Esophagus squamous epithelium (tissue), 5 donors: ENCODE measurements at places on chromosomes 4 and X.

GRCh38 chr4:108297605-108298004 is 128.9 kb upstream of the LEF1 start:
- no peaks in the 10 kb centered on the region for H3K4me1 ChIP-seq
- no peak for DNase-seq
- H3K36me3 ChIP-seq, result no peaks in the 10 kb centered on the region
- no peaks in the 10 kb centered on the region for H3K27me3 ChIP-seq
- no peak overlapping the region for H3K27ac ChIP-seq

GRCh38 chrX:10620121-10620699 is at the start of gene MID1:
Gene MID1, minus strand, starts transcription at chrX:10620585. Its CDS starts 53,038 bp downstream, at chrX:10567547.
- no peak for DNase-seq
- no peaks in the 10 kb centered on the region for H3K4me1 ChIP-seq
- H3K27ac ChIP-seq, result peak within 1 kb of the TSS; percentile 77
- no peaks in the 10 kb centered on the region for H3K27me3 ChIP-seq
- no peaks in the 10 kb centered on the region for H3K36me3 ChIP-seq

DNA sequence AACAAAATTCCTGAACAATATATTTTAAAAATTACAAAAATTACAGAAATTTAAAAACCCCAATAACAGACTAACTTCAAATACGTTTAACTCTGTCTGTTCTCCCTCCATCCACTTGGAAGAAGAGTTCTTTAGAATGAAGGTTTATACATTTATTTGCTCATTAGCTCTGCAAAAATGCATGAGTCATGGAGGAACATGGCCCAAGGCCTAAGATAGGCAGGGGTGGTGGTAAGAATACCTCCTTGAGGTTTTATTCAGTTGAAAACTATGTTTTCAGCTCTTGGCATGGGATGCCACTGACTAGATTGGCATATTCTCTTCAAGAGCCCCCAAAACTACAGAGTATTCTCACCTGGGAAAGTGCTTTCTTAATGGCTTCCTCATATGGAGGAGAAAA is 8.8 kb upstream of the LRRC66 start:
- H3K27me3 ChIP-seq, result no peaks in the 10 kb centered on the region
- H3K4me1 ChIP-seq, result no peaks in the 10 kb centered on the region
- DNase-seq, result no peak

DNA sequence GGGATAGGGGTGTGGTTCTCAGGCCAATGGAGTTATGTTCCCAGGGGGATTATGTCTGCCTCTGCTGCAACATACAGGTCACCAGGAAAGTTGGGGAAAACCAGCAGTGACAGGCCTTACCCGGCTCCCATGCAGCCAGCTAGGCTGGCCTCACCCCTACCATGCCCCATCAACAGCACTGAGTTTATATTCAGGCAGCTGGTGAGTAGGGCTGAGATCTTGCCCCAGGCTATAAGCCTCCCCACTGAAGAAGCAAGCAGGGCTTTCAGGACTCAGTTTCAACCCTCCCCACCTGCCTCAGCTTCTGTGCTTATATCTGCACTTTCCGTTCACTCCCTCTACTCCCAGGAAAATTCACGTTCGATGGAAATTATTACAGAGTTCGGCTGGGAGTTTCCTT is 122.4 kb upstream of the PGRMC2 start:
- no peaks in the 10 kb centered on the region for H3K36me3 ChIP-seq
- DNase-seq, result no peak
- no peaks in the 10 kb centered on the region for H3K4me1 ChIP-seq
- no peaks in the 10 kb centered on the region for H3K27me3 ChIP-seq
